ENCODE measurements at places on chromosomes 11 and 22.

GRCh38 chr22:43308836-43309235 is 34.3 kb downstream of the SCUBE1 start:
- DNase-seq: no peak

DNA sequence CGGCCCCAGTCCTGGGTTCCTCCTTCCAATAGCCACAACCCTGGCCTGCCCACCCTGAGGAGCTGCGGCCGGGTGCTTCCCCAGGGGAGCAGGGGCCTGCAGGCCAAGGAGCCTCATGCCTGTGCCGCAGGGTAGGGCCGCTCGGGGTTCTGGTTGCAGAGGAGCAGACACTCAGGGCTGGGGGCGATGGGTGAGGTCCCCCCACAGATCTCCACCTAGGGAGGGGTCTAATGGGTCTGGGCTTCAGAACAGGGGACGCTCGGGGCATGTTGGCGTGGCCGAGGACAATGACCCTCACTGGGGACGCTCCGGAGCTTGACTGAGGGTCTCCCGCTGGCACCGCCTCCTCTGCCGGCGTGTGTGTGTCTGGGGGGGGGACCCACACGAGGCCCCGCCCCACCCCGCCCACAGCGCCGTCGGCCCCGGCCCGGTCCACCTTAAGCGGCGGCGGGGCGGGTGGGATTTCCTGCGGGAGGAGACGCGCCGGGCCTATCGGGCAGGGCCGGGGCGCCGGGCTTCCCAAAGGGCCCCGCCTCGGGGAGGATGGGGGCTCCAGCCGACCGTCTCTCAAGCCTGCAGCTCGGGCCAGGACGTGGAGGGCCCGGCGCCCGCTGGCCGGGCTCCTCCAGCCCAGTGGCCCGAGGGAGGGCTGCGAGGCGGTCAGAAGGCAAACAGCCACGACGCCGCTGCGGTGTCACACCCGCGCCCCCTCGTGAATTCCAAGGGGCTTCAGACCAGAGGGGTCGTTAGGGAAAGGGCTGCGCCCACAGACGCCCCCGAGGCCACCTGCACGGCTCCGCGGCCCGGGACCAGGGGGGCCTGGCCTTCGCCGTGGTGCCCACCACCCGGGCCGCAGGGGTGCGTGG is 640 bp upstream of the ZDHHC8 start:
- peak; percentile 87 for DNase-seq

- peak; percentile 7 for DNase-seq
Observed at GRCh38 chr11:68969386-68969785, 11.4 kb downstream of the MRGPRD start.

DNA sequence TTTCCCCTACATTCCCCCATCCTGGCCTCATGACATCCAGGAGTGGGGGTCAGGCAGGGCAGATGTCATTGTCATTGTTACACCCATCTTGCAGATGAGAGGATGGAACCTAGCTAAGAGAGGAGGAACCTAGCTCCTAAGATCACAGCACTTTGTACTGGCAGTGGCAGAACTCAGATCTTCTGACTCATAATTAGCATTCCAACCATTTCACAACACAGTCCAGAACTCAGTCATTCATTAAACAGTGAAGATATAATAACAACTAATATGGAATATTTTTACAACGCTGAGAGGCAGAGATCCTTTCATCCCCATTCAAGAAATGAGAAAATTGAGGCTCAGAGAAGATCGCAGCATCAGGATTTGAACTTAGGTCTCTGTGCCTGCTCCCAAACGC is 127.8 kb downstream of the CHST1 start:
- no peak for DNase-seq

- no peak for DNase-seq
Observed at GRCh38 chr22:22578702-22579424, 19.8 kb upstream of the PRAME start.

DNA sequence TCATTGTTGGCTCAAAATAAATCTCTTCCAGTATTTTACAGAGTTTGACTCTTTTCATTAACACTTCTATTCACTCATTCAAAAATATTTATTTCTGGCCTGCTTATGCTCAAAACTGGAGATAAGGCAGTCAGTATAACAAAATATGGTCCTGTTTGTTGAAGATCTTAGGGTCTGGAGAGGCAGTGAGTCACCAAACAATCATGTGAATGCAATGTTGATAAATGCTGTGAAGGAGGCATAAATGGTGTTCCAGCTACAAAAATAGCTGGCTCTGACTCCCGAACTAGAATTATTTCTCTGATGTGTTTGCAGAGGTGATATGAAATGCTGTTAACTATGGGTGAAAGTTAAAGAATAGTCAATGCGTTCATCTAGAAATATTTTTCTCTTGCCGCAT is 390.6 kb downstream of the AASDHPPT start:
- DNase-seq: no peak

GRCh38 chr11:70421123-70421522 is 22.8 kb downstream of the CTTN start:
- DNase-seq: no peak

DNA sequence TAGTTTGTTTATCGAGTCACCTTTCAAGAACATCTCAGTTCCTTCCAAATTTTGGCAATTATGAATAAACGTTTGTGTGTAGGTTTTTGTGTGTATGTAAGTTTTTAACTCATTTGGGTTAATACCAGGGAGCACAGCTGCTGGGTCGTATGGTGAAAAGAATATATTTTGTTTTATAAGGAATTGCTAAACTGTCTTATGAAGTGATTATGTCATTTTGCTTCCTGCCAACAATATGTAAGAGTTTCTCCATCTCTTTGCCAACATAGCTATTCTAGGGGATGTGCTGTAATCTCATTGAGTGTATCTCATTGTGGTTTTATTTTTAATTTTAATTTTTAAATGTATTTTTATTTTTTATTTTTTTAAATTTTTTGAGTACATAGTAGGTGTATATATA is 27.3 kb downstream of the BCL2L13 start:
- no peak for DNase-seq

DNA sequence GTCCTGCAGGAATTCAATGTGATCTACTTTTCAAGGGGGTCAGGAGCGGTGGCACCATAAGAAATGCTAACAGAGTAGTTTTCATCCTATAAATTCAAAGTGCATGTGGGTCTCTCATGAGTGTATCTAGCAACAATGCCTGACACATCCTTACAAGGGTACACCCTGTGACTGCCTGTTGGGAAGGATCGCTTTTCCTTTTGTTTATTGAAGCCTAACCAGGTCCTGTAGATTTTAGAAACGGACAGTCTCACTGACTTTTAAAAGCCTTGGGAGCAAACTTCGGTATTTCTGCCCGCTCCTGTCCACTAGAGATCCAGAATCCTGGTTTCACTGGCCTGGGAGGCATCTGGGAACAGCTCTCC is 102.4 kb downstream of the MICAL2 start:
- DNase-seq: no peak

DNA sequence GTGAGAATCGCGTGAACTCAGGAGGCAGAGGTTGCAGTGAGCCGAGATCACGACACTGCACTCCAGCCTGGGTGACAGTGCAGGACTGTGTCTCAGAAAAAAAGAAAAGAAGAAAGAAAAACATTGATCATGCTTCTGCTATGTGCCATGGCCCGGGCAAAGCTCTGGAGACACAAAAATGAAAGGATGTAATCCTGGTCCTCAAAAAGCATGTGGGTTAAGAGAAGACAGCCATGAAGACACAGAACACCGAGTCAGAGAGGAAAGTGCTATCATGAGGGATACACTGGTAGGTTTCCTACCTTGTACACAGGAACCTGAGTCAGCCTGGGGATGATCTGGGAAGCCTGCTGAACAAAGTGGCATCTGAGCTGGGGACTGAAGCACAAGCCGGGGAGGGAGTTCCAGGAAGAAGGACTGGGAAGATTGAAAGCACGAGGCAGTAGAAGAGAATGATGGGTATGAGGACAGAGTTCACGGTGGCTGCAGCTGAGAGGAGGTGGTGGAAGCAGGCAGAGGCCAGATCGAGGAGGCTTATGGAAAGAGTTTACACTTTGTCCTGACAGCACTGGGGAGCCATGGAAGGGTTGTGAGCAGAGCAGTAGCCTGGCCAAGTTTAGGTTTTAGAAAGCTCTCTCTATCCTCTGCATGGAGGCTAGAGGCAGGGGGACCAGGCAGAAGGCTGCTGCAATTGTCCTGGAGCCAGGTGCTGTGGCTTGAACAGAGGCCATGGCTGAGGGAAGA is 9.9 kb upstream of the MAFF start:
- DNase-seq: no peak

DNA sequence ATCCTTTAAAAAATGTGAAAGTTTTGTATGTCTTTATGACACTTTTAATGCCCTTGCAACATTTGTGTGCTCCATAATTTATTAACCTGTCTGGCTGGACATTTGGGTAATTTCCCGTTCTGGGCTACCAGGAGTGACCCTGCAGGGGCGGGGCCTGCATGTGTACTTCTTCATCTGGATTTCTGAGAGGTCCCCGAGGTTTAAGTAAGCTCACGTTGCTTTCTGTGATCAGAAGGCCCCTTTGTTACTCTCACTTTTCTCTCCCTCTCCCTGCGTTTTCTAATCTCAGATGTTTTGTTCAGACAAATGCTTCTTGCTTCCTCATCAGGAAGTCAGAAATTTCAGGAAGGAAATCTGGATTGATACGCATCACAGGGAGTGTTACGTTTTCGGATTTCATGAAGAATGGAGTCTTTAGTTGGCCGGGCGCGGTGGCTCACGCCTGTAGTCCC is 78.9 kb upstream of the CRYBB3 start:
- DNase-seq: no peak

DNA sequence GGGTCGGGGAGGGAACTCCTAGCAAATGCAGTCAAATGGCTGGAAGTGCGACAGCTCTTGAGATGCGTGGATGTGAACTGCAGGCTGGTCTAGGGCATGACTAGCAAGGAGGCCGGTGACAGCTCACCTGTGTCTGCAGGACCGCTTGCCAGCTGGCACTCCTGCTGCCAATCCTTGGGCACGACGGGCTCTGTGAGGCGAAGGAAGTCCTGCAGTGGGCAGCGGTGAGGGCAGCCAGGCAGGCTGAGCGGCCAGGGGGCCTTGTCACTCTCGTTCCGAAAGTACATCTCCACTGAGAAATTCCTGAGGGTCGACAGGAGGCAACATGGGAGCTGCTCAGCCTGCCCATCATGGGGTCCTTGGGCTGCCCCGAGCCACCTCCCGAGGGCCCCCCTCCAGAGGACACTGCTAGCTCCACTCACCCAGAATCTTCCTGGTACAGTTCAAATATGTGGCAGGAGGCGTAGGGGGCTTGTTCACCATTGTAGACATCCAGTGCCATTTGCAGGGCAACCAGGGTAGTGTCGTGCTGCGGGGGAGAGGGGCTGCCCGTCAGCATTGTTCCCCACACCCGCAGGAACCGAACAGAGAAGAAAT is 5.9 kb downstream of the ACP2 start:
- no peak for DNase-seq

- DNase-seq: no peak
Observed at GRCh38 chr22:37007651-37008050, 11.6 kb downstream of the TST start.

DNA sequence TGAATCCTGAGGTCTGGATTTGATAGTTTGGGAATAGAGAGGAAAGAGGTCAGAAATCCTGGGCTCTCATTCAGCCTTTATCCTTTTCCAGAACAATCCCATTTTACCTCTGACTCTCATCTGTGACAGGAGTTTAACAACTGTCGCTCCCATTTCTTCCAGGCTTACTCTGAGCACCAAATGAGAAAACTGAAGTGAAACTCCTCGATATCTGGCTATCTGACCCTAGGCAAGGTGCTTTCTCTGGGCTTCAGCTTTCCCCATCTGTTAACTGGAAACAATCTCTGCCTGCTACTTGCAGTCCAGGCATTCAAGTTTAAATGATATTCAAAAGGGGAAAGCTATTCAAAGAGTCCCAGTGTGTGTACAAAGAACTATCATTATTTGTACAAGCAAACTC is 50.1 kb downstream of the NRXN2 start:
- no peak for DNase-seq

GRCh38 chr11:85407648-85408047 is 219.5 kb downstream of the DLG2 start:
- DNase-seq: no peak

- no peak for DNase-seq
Observed at GRCh38 chr11:74090701-74091100, 80.1 kb downstream of the C2CD3 start.

DNA sequence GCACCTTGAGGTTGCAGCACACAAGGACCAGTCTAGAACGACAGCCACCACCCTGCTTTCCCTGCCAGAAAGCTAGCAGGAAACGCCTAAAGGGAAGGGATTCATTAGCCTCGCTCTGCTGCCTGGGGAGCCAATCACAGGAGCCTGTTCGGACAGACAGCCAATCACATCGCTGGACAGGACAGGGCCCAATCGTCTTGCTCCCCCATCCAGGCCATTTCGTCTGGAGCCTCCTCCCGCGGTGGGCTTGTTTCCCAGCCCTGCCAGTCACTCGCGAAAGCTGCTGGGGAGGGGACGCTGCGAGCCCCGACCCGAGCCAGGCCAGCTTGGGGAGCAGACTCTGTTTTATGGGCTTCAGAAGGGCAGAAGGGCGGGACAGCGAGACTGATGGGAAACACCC is 79.8 kb upstream of the NCAM1 start:
- no peak for DNase-seq

DNA sequence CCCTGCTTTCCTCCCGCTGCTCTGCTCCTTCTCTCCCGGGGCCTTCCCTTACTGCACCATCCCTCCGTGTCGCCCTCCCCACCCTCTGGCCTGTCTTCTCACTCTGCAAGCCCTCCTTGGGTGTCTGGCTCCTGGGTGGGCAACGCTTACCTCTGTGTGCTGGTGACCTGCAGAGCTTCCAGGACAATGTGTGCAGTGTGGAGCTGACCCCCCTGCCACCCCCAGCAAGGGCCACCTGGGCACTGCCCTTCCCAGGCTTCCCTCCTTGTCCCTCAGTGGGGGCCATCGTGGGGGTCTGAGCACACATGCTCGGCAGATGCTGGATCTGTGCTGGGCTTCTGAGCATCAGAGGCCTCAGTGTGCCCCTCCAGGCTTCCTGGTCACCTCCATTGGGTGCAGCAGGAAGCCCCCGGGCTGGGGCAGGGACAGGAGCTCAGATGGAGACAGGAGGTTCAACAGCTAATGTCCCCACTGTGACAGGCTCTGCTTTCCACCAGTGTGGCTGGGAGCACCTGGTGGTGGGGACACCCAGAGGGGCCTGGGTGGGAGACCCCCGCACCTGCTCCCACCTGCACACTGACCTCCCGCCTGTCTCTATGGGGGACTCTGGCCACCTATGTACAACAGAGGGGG is 7.8 kb upstream of the BRSK2 start:
- DNase-seq: no peak

GRCh38 chr22:40525250-40525884 is 111.2 kb downstream of the MRTFA start:
- peak; percentile 87 for DNase-seq

- no peak for DNase-seq
Observed at GRCh38 chr11:131392528-131393255, 22.3 kb downstream of the NTM start.

- DNase-seq: no peak
Observed at GRCh38 chr11:107908211-107908610, 20.0 kb upstream of the RAB39A start.

DNA sequence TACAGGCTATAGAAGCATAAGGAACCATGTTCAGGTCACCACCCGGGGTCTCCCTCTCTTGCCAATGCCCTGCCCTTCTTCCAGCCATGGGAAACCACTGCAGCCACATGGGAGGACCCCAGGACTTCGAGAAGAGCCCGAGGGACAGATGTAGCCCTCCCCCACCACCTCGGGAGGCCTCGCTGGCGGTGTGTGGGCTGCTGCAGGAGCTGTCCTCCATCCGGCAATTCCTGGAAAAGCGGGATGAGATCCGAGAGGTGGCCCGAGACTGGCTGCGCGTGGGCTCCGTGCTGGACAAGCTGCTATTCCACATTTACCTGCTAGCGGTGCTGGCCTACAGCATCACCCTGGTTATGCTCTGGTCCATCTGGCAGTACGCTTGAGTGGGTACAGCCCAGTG is 14.5 kb downstream of the HTR3A start:
- DNase-seq: no peak
